ENCODE measurements at places on chromosomes 16 and 17. TPM values are rescaled to one million over a fixed set of nuclear protein-coding genes. Genes with fewer than 3 reads are reported as not detected.

Gene KRTAP4-9
- polyA plus RNA-seq = not detected

Gene PRR15L
- polyA plus RNA-seq = 133 TPM

Gene C17orf50
- polyA plus RNA-seq = 0.04 TPM

Gene CALB2
- 1.5 TPM for polyA plus RNA-seq

Gene CBX8
- 10.3 TPM for polyA plus RNA-seq

Gene C17orf100
- polyA plus RNA-seq = 8.1 TPM

Gene CBFA2T3
- polyA plus RNA-seq = 7.4 TPM

Gene IL21R
- polyA plus RNA-seq = 0.39 TPM

Gene FOXC2
- polyA plus RNA-seq = 0.96 TPM

Gene MYH10
- 73.6 TPM for polyA plus RNA-seq

Gene ELMO3
- 34.0 TPM for polyA plus RNA-seq

Gene OR2C1
- polyA plus RNA-seq = 0.31 TPM

Gene SLC43A2
- polyA plus RNA-seq = 80.3 TPM

Gene TBC1D3I
- 0.37 TPM for polyA plus RNA-seq

Gene TNFRSF13B
- 0.07 TPM for polyA plus RNA-seq

Gene MYO1C
- 56.1 TPM for polyA plus RNA-seq

Gene PDILT
- polyA plus RNA-seq = not detected

Gene USP6
- 0.54 TPM for polyA plus RNA-seq

Gene HBM
- 11.9 TPM for polyA plus RNA-seq

Gene C16orf89
- 3.1 TPM for polyA plus RNA-seq

Gene PIRT
- 6.5 TPM for polyA plus RNA-seq

Gene C16orf86
- polyA plus RNA-seq = 1.4 TPM

Gene NOD2
- 0.67 TPM for polyA plus RNA-seq

Gene CARD14
- 3.2 TPM for polyA plus RNA-seq

Gene ZC3H7A
- 50.4 TPM for polyA plus RNA-seq

Gene LPO
- 0.37 TPM for polyA plus RNA-seq

Gene CCL1
- not detected for polyA plus RNA-seq

Gene TBC1D3
- not detected for polyA plus RNA-seq

Gene ACBD4
- 16.6 TPM for polyA plus RNA-seq

Gene CTF1
- 4.0 TPM for polyA plus RNA-seq

Gene C17orf58
- 12.4 TPM for polyA plus RNA-seq

Gene MYO15A
- 2.0 TPM for polyA plus RNA-seq

Gene COX6A2
- polyA plus RNA-seq = 7.8 TPM

Gene KRTAP2-1
- not detected for polyA plus RNA-seq

Gene BEAN1
- polyA plus RNA-seq = 1.5 TPM

Gene RTN4RL1
- polyA plus RNA-seq = 0.45 TPM

Gene CA4
- polyA plus RNA-seq = 1.2 TPM

Gene PRR29
- polyA plus RNA-seq = 1.2 TPM

Gene CD300A
- 6.7 TPM for polyA plus RNA-seq

Gene GPR179
- polyA plus RNA-seq = 1.4 TPM

Gene KRT40
- 0.07 TPM for polyA plus RNA-seq

Gene GRB7
- 35.9 TPM for polyA plus RNA-seq

Gene ADCY9
- polyA plus RNA-seq = 8.1 TPM

Gene CDH11
- polyA plus RNA-seq = 27.8 TPM

Gene RHBDF1
- 18.3 TPM for polyA plus RNA-seq

Gene HOXB1
- polyA plus RNA-seq = 0.07 TPM

Gene RNF222
- 0.13 TPM for polyA plus RNA-seq

Gene FAM117A
- 10.9 TPM for polyA plus RNA-seq

Gene WFIKKN1
- 1.6 TPM for polyA plus RNA-seq

Gene FOXN1
- 0.04 TPM for polyA plus RNA-seq

Gene NPIPB13
- polyA plus RNA-seq = 17.6 TPM

Gene DNAH9
- 0.28 TPM for polyA plus RNA-seq

Data from large intestine (tissue), 12 donors.